ENCODE measurements at places on chromosomes 7 and 10.

- DNase-seq: no peak
These were observed 324.7 kb downstream of the TCERG1L start for GRCh38 chr10:130986846-130987245.

DNA sequence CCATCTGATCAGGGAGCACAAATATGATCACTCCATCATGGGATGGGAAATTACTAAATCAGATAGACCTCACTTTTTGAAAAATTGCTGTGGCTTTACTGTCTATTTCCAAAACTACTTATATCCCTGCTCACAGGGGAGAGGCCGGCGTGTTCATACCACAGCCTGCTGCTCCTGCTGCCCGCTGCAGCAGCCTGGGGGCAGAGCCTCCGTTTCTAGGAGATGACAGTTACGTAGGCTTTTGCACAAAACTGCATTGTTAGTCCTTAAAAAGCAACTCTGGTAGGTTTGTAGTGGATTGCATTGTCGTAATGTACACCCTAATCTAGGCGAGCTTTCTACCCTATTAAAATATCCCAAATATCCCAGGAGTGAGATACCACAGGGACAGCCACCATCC lies 203.7 kb downstream of the EBF3 start:
- peak; percentile 2 for DNase-seq

DNA sequence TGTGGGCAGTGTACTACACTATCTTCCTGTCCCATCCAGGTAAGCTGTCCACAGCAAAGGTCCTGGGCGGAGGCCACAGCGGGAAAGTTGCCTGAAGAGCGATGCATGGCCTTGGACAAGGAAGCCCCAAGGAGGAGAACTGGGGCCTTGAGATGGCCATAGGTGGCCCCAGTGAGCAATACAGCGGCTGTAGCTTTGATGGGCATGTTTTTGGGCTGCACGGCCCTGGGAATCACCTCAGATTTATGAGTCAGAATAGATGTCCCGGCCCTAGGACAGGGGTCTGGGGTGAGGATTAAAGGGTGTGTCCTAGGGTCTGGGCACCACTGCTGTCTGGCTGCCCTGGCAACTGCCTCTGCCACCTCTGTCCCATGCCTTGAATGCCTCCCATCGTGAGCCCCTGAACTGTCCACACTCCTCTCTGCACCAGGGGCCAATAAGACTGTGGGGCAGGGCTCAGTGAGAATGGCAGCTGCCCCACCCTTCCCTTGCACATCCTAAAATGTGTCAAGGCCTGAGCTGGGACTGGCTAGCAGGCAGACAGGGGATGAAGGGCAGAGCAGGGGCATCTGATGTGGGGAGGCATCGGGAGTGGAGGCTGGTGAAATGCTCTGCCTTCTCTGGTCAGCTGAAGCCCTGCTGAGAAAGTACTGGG lies 9.4 kb upstream of the IRF5 start:
- DNase-seq: no peak

GRCh38 chr10:69348816-69349541 lies 67.7 kb downstream of the TACR2 start:
- no peak for DNase-seq

- DNase-seq: no peak
These were observed 12.1 kb upstream of the TCAF1 start for GRCh38 chr7:143913945-143914615.

GRCh38 chr10:18737236-18737635 lies 78.0 kb downstream of the ARL5B start:
- no peak for DNase-seq

- DNase-seq: no peak
These were observed 311.4 kb upstream of the AKR1E2 start for GRCh38 chr10:4514445-4515108.

DNA sequence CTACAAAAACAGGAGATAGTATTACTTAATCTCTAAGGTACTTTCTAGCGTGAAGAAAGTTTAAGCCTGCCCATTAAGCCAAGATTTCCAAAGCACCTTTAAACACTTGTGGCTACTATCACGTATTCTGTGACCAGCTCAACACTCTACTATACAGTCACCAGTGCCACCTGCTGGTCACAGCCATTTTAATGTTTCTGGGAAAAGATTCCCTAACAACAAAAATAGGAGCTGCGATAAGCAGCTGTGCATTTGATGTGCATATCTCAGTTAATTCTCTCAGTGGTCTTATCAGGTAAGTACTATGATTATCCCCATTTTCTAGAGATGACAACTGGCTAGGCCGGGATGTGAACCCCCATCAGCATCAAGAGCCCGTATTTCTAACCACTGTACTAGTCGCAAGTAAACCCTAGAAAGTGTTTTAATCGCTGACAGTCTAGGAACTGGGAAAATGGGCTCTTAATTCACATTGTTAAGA lies 860 bp downstream of the SEC31B start:
- peak; percentile 68 for DNase-seq

DNA sequence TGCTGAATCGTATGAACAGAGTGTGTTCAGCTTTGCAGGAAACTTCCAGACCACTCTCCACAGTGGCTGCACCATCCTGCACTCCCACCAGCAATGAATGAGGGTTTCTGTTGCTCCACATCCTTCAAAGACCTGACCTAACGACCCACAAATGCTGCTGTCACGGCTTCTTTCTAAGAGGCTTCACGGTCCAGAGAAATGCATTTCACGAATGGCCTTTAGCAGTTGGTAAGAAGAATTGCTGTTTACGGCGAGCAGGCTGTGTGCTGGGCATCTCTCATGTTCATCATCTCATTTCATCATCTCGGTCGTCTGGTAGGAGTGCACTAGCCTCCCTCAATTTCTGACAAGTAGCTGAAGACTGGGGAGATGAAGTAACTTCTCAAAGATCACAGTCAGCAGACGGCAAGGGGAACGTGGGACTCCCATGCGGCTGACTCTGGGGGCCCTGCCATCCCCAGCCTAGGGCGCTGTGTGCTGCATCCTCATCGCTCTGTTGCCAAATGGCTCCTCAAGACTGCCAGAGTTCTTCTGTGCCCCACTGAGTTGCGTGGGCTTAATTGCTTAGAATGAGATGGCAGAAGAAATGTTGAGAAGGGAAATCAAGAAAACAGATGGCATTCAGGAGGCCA lies 72.9 kb downstream of the ADARB2 start:
- DNase-seq: no peak

GRCh38 chr10:110209926-110210673 lies 2.7 kb downstream of the MXI1 start:
- no peak for DNase-seq

GRCh38 chr7:80216996-80217842 lies 82.6 kb downstream of the GNAI1 start:
- no peak for DNase-seq

GRCh38 chr7:36198854-36199266 lies 45.8 kb downstream of the EEPD1 start:
- DNase-seq: no peak

DNA sequence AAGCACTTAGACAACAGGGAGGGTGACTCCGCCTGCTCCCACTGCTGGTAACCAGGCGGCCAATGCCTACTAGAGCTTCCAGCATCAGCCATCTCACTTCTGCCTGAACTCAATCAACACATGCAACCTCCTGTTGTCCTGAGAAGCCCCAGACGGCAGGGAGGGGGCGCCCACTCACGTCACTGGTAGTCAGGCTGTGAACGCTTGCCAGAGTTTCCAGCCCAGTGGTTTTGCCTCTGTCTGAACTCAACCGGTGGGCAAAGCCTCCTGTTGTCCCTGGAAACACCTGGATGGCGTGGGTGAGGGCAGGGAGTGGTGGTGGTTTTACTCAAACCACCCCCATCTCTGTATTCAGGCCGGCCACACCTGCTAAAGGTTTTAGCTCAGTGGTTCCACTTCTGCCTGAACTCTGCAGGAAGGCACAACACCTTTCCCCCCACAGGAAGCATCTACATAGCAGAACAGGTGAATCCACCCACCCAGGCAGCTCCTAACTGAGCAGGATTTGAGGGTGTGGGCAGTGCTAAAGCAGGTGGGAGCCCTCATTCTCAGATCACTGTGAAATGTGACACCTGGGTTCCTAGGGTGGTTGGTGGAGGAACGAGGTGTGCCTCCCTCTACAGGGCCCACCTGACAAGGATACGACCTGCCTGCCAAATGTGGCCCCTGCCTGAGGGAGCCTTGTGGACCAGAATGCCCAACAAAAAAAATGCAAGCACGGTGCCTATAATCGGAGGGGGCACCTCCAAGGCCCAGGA lies 563.0 kb upstream of the SEMA3D start:
- DNase-seq: no peak

DNA sequence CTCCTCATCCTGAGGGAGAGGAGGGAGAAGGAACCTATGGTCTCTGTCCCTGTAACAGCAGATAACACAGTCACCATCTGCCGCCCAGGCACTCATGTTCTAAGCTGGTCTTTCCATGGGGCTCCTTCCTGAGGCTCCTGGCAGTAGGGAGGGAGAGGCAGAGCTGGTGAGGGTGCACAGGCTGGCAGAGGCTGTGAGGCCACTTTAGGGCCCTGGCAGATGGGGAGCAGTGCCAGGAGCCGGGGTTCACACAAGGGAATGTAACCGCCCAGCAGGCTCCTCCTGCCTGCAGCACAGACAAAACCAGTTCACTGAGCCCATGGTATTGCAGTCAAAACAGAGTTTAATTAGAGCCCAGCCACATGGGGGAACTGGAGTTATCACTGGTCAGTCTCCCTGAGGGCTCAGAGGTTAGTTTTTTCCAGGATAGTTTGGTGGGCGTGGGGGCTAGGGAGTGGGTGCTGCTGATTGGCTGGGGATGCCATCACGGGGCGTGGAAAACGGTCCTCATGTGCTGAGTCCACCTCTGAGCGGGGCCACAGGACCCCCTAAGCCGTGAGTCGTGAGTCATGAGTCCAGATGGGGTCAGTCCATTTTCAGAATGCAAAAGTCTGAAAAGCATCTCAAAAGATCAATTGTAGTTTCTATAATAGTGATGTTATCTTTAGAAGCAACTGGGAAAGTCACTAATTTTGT lies 499.3 kb upstream of the FOXK1 start:
- no peak for DNase-seq

- DNase-seq: no peak
These were observed 42.6 kb downstream of the RSBN1L start for GRCh38 chr7:77738871-77739270.

DNA sequence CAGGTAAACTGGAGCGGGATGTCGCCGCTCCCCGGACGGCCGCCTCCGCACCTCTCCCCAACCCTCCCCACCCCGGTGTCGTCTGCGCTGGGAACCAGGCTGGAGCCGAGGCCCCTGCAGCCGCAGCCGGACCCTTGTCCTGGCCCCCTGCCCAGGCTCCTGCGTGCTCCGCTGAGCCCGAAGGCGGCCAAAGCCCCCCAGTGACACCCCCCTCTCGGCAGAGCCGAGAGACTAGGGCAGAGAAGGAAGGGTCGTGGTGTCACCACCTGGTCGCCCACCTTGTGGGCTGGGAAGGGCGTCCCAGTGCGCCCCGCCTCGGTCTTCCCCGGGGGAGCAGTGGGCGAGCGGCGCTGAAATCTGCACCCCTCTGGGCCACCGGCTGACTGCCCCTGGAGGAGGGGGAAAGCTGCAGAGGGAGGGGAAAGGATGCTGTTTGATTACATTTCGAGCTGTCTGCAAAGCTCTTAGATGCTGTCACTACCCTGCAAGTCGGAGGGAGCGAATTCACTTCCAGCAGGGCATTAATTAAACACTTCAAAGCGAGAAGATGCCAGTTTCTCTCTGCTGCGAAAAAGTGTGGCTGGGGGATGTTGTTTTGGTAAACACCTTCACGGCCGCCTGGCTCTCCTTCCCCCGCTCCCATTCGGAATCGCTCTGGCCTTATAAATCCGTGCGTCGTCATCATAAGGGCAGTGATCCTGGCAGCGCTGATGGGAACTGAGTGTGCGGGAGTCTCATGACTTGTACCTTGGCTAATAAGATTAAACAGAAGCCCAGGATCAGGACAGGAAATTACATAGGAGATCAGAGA lies 622 bp downstream of the DYNC1I1 start:
- DNase-seq: no peak

- no peak for DNase-seq
These were observed 76.2 kb downstream of the CYP51A1 start for GRCh38 chr7:92058040-92058439.

- DNase-seq: no peak
These were observed 138.1 kb upstream of the CHST15 start for GRCh38 chr10:124231168-124232155.

GRCh38 chr7:50405221-50405620 lies 44.9 kb downstream of the FIGNL1 start:
- DNase-seq: no peak

GRCh38 chr10:3476640-3477448 lies 304.3 kb upstream of the PITRM1 start:
- DNase-seq: no peak

DNA sequence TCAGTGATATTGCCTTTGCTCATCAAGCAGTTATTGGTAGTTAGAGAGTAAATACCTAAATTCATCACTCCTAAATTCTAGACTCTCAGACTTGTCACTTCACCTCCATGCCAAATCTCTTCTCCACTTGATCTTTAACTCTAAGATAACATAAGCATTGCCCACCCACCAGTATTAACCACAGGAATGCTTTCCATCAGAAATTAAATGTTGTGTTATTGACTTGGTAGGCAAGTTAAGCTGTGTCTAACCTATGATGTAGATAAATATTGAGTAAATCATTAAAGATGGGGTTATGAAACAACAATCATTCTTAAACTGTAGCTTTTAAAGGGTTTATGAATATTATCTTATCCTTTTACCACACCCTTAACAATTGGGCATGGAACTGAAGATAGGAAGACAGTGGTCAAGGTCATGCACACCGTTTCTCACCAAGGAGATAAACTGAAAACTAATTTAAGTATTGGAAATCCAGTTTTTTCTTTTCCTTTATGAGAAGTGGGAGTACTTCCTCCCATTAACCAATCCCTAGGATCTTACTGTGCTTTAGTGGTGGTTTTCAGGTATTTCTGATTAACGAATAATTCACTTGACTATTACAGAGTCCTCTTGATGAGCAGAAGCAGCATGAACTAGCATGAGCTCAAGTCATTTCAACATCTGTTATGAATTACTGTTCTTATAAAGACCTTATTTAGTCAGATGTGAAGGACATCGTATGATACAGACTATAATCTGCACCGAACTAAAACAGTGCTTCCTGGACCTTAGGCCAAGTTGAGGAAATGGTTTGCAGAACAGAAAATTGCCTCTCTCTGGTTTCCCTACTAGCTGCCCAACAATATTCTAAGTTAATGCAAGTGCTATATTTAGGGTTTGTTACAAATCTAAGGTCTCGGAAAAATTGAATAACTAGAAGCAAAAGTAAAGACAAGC lies 142.0 kb downstream of the LCOR start:
- no peak for DNase-seq

DNA sequence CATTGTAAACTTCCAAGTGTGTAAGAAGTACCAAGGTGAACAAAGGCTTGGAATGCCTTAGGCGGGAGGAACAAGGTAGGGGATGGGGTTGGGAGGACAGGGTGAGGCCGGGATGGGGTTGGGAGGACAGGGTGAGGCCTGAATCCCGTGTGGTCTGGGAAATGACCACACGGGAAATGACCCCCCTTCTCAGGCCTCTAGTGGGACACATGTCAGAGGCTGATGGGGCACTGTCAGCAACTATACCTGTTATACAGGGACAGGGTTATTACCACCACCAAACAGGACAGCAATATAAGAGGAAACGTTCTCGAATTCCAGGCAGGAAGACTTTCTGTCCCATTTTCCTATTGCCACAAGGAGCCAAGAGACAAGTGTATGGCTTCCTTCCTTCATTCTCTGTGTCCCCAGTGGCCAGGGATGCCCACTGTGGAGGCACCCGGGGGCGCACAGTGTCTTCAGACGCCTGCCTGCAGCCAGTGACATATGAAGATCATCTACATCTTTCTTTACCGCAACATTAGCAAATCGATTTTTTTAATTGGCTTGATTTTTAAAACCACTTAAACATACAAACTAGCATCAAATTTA lies 1.3 kb downstream of the MKI67 start:
- no peak for DNase-seq

GRCh38 chr10:77843264-77843663 lies 83.3 kb downstream of the DLG5 start:
- no peak for DNase-seq

GRCh38 chr10:77023396-77023795 lies 614.2 kb downstream of the KCNMA1 start:
- no peak for DNase-seq
